Activated T-cell treated with anti-CD3 and anti-CD28 coated beads for 24 hours (primary cell): ENCODE measurements at places on chromosomes 5 and 9.

GRCh38 chr5:72723581-72723980, 92.9 kb upstream of the TNPO1 start:
- no peak for DNase-seq

DNA sequence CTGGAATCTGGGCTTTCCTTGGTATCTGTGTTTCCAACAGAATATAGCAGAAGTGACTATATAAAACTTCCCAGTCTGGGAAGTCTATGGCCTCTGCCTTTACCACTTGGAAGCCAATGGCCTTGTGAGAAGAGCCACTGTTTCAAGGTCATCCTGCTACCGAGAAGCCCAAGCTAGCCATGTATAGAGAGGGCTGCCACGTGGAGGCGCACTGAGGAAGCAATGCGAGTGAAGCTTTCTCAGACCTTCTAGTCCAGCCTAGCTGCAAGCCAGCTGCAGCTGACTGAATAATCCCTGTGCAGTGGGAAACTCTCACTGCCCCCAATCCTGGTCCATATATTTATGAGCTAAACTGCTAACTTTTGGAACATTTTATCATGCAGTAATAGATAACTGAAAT, 661.8 kb upstream of the RIOK2 start:
- no peak for DNase-seq

DNA sequence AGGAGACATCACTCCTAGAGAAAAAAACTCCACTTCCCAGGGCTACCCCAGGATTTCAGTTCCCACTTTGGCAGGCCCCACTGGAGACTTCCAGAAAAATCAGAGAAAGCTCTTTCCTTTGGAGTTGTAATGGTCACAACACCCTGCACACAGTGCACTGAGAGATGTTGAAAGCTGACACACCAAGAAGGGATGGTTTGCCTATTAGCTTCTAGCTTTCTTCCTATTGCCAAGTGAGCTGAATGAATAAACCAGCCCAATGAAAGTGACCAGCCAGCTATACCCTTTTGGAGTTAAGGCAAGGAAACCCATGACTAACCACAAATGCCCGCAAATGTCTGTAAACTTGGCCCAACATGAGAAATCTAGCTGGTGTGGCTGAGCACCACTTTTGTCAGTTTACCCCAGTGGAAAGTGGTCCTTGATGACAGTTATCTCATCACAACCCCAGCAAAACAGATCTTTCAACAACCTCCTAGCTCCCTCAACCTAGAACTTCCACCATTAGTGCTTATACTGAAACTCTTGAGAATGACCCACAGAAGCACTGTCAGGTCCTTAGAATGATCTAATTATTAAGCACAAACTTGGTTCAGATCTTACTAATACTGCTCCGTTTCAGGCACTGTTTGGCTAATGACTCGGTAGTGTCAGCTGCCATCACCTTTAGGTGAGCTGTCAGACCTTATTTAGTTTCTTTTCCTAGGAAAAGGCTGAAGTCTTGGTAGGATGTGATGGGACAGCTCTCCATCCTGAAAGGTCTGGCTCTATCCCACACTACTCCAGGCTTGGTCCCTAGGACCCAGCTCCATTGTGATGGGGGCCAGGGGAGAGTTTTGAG, 11.2 kb downstream of the IRF1 start:
- DNase-seq = no peak

- no peak for DNase-seq
These were observed 7.7 kb upstream of the RASGEF1C start for GRCh38 chr5:180216646-180217171.

DNA sequence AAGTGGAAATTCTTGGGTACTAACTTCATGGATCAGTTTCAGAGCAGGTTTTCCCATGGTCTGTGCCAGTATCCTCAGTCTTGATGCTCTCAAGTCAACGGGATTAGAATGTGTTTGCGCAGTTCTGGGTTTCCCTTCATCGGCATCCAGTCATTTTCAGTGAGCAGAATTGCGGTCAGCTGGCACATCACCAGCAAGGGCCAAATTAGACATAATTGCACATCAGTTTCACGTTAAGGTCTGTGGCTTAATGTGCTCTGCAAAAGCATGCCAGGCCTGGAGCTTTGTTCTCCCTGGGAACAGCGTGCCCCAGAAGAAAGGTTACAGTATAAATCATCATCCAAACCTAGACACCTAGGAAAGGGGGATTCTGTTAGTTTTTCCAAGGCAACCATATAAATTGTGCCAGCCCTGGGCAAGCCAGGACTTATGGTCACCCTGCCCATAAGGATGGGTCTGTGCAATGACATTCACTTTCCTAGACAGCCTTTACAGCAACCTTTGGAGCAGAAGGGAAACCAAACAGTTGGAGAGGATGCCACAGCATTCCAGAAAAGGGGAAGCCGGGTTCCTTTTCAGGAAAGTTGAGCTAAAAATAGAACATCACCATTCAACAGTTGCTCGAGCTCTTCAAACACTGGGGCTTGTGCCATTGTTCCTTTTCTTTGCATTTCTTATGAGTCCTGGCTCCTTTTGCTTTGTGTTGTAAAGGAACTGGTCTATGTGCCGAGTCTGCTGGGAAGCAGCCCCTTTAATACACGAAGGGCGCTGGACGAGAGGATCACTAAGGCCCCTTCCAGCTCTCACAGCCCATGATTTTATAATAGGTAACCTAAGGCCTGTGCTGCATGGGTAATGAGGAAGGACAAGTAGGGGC, 23.1 kb downstream of the IQGAP2 start:
- DNase-seq = no peak

- no peak for DNase-seq
These were observed 83.7 kb upstream of the FCN2 start for GRCh38 chr9:134796882-134797281.

GRCh38 chr5:140339636-140340035, 6.8 kb downstream of the HBEGF start:
- DNase-seq = no peak

- no peak for DNase-seq
These were observed 129.5 kb downstream of the MLLT3 start for GRCh38 chr9:20492772-20493171.

DNA sequence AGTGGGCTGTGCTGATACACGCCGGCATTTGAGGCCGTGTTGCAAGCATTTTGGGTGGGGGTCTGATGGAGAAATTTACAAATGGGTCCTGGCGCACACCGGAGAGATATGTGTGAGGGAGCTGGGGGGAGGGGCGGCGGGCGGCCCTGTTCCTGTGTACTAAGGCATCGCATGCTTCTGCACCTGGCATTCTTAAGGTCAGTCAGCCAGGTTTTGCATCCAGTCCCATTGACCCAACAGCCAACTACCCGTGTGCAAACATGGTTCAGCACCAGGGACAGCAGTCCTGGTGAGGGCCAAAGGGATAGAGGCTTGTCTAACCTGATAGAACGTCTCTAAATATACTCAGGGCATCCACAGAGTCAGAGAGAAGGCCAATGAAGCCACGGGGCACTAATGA, 839 bp downstream of the GABRG2 start:
- no peak for DNase-seq

DNA sequence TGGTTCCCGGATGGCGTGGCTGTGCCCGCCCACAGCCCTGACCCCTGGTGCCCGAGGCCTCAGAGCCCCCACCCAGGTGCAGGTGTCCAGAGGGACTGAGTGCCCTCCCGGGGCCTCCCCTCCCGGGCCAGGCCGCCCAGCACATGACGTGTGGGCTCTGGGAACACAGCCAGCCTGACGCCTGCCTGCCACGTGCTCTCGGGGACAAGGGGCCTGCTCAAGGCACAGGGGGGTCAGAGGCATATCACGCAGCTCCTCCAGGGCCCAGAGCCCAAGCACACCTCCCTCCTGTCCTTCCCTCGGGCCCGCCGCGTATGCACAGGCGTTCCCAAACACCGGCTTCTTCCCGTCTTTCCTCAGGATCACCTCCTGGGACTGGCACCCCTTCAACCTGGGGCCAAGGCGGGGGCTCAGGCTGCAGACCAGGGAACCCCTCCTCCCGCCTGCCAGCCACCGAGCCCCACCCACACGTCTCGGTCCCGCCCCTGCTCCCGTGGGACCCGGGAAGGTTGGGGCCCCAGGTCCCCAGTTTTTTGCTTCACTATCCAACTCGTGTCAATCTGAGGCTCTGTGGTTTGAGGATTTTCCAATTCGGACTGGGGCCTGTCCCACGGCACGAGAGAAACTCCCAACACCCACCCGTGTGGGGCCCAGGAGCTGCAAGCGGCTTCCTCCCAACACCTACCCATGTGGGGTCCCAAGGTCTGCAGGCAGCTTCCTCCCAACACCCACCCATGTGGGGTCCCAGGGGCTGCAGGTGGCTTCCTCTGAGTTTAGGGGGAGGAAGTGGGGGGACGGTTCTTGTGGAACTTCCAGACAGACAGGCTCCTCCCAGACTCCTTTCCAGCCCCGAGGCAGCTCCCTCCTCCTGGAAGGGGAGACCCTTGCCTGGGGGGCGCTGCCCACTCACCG, 1.5 kb downstream of the LCN10 start:
- no peak for DNase-seq

GRCh38 chr5:108700930-108701329, 46.8 kb upstream of the FER start:
- no peak for DNase-seq

DNA sequence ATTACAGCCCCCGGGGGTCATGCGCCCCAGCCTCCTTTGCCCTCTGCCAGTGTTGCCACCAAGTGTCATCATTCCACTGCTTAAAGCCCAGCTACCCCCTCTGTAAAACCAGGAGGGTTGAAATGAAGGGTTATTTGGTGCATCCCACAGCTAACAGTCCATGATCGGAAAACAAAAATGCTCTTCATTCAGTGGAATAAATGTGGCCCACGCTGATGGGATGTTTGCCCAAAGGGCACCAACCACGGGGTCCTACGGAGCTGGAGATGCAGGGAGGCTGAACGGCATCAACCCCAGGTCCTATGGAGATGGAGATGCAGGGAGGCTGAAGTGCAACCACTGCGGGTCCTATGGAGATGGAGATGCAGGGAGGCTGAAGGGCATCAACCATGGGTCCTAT, 218.5 kb upstream of the IRX1 start:
- no peak for DNase-seq

DNA sequence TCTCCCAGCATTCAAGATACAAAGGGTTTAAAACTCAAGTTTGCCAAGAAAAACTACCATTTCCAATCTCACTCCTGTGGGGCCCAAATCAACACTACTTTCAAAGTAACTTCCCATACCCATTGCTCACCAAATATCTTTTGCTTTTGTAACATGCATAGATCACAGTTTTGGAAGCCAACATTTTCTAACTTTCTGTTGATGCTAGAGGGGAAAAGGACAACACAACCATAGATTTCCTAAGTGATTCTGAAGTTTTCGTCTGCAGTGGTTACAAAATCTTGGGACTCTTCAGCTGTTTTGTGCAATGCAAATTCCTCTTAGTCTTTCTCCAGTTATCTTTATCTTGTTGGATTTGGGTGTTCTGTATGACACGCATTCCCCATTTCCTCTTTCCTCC, 94.1 kb upstream of the PAPPA start:
- DNase-seq = no peak

GRCh38 chr5:157816682-157817386, 42.1 kb downstream of the CLINT1 start:
- DNase-seq = no peak

DNA sequence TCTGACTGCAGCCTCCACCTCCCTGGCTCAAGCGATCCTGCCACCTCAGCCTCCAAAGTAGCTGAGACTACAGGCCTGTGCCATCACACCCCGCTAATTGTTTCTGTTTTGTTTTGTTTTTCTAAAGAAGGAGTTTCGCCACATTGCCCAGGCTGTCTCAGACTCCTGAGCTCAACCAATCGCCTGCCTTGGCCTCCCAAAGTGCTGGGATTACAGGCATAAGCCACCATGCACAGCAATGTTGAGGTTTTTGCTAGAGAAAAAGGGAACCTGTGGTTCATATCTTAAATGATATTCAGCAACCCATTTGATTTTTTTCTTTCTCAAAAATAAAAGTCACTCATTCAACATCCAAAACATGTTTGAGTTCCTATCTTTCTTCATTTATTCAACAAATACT, 20.4 kb upstream of the DELE1 start:
- DNase-seq = no peak

GRCh38 chr5:18037718-18038117, 403.5 kb downstream of the TAF11L14 start:
- DNase-seq = no peak

GRCh38 chr9:28050046-28050445, 476.8 kb upstream of the C9orf72 start:
- no peak for DNase-seq

GRCh38 chr5:4738298-4738697, 401.8 kb upstream of the ADAMTS16 start:
- DNase-seq = no peak

GRCh38 chr9:85016384-85017006, 347.0 kb downstream of the NTRK2 start:
- DNase-seq = no peak

DNA sequence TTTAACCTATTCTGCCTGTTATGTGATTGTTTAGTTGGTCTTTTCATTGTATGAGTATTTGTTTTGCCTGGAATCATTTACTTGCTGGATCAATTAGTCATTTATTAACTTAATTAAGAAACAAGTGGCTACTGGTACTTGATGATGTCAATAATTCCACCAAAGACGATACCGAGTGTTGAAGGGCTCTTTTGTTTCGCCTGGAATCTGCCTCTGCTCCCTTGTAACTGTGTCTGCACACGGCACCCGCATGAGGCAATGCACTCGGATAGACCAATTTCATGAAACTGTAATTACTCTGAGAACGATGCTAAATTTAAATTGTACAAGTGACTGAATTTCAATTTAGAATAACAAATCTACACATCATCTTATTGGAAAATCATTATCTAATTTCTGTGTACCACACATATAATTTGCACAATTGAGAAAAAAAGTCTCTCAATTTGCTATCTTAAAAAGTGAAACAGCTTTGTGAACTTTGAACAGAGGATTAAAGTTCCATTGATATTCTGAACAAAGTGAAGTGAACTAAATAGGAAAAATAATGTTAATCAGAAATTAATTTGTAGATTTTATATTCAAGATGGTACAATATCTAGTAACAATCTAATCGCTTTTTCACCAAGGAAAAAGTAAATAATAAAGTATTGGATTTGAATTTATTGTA, 143.2 kb downstream of the CTNND2 start:
- no peak for DNase-seq

- DNase-seq = no peak
These were observed 375.2 kb upstream of the WWC1 start for GRCh38 chr5:167916261-167916691.

GRCh38 chr9:124077915-124078572, 66.5 kb downstream of the LHX2 start:
- DNase-seq = no peak

DNA sequence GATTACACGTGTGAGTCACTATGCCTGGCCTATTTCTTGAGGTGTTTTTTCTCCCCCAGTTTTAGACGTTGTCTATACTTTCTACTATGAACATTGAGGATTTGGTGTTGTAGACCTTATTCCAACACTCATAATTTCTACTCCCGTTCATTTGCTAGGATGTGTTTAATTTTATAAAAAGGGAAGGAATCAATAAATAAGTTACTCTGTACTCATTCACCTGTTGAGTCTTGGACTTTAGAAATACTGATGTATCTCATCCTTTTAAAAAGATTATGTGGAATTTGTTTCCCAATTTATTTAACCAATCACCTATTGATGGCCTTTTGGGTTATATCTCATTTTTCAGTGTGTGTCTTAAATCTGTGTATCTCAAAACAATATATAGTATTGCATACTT, 3.2 kb downstream of the CDK7 start:
- DNase-seq = no peak
